ENCODE measurements at places on chromosomes 1 and 21.
A peak's percentile ranks its signal among the peaks of the same experiment; 100 is the strongest.

- DNase-seq, result no peak
Measured at GRCh38 chr1:147567594-147568381, 26.5 kb downstream of the BCL9 start.

GRCh38 chr1:70314706-70315304 lies 39.7 kb downstream of the ANKRD13C start:
- no peak for DNase-seq

DNA sequence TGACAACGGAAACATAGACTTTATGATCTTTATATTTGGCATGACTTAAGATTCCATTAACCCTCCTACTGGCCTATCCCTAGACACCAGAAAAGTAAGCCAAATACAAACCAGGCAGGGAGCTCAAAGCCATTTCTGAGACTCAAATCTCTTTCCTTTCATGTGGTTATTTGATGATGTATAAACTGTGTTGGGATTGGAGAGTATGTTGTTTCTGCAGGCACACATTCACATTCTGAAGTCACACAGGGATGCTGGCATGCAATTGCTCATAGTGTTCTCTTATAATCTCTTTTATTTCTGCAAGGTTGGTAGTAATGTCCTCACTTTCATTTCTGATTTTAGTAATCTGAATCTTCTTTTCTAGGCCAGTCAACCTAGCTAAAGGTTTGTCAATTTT lies 5.8 kb downstream of the ZMYND12 start:
- no peak for DNase-seq

- DNase-seq, result no peak
Measured at GRCh38 chr1:4166713-4167112, 266.6 kb upstream of the C1orf174 start.

DNA sequence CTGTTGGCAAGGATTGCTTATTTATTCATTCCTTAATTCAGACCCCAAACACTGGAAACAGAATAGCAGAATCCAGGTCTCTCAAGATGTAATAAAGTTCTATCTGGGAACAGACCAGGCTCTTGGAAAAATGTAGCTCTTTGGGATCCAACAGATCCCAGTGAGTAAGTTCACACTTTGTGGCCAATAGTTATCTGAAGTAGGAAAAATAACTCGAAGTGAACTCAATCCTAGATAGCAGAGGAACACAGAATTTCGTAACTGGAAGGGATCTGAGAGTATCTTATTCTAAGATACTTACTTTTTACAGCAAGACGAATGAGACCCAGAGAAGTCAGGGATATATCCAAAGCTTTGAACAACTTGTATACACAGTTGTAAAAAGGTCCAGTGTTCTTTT lies 150.7 kb upstream of the CD34 start:
- DNase-seq, result no peak

DNA sequence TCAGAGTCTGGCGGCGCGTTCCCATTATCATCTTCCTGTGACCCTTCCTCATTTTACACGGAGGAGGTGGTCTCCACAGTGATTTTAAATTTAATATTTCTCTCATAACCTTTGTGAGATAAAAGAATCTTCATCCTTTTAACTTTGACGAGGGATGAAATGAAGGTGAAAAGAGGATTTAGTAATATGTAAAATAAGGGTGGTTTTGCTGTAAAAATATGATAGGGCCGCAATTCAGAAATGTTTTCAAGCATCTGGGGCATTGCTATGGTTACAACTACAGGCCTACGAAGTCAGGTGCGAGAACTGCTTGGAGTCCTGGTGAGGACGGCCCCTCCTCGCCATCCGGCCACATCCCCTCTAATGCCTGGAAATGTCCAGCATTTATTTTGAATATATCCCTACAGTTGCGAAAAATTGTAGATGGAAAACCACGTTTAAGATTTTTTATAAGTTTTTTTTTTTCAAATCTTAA lies 422 bp upstream of the RSBN1 start:
- no peak for DNase-seq

GRCh38 chr1:204621996-204622395 lies 63.5 kb downstream of the LRRN2 start:
- DNase-seq, result no peak

- DNase-seq, result no peak
Measured at GRCh38 chr21:41865002-41865777, 14.0 kb downstream of the PRDM15 start.

- DNase-seq, result peak; percentile 84
Measured at GRCh38 chr1:155976062-155976912, 2.1 kb downstream of the ARHGEF2 start.

- no peak for DNase-seq
Measured at GRCh38 chr1:230072866-230073265, 5.8 kb downstream of the GALNT2 start.

DNA sequence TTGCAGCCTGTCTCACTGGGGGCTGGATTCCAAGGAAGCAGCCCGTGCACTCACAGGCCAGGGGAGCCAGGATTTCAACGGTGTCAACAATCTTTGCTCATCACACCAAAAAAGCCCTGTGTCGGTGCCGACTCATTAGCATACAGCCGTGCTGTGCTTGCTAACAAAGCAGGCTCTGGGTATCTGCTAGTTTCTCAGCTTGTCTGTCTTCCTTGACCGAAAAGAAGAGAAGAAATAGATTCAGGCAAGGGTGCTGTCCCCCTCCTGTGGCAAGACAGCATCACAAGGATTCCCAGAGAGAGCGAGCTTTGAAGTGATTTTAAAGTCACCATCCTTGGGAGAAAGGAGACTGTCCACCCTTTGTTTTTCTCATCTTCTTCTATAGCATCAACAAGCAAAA lies 214.7 kb downstream of the SDCCAG8 start:
- DNase-seq, result no peak

DNA sequence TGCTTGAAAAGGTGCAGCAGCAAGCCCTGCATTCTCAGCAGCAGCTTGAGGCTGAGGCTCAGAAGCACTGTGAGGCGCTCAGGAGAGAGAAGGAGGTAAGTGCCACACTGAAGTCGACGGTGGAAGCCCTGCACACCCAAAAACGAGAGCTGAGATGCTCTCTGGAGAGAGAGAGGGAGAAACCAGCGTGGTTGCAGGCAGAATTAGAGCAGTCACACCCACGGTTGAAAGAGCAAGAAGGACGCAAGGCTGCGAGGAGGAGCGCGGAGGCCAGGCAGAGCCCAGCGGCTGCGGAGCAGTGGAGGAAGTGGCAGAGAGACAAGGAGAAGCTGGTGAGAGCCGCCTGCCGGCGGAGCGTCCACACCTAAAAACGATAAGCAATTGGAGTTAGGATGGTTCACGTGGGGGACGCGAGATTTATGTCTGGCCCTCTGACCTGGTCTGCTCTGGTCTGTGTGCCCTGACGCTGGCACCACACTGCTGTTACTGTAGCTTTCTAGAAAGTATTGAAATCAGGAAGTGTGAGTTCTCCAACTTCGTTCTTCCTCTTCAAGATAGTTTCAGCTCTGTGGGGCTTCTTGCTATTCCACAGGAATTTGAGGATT lies 26.7 kb upstream of the DIP2A start:
- no peak for DNase-seq

- no peak for DNase-seq
Measured at GRCh38 chr1:145884675-145885074, 991 bp downstream of the ANKRD35 start.

DNA sequence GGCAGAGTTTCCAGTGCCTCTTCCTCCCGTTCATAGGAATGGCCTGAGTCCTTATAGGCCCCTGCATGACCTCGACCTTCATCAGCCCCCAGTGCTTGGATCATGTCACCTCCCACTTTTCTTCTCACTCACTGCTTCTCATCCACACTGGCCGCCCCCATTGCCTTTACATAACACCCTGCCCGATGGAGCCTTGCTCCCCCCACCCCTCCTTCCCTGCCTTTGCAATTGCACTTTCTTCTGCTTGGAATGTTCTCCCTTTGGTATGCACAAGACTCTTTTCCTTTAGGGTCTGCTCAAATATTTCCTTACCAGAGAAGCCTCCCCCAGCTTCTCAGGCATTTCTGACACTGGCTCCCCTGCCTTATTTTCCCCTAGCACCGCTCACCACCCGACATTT lies 125.2 kb upstream of the KCNJ6 start:
- DNase-seq, result no peak

DNA sequence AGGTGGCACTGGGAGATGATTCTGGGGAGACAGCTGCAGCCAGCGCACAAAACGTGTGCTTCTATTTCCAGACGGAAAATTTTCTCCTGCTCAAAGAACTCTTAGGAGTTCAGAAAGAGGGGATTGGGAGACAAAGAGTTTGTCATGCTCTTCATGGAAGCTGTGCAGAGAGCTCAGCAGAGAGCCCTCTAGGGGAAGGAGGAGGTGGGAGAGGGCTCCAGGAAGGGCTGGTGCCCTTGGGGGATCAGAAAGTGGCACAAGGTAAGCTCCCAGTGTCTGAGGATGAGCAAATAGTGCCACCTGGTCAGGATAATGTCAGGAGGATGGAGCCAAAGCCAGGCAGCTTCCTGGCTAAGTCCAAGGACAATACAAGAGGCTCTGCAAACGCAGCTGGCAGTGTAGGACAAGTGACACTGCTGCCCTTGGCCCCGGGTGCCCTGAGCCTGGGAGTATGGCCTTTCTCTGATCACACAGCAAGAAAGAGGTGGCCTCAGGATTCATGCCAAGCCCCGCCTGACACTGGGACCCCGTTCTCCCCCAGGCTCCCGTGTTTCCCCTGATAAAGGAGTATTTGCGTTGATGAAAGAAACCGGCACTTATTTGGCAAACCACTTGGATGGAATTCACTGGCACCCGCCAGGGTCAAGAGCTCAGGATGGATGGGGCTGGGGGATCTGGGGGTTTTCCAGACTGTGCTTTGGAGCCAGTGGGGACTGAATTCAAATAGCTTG lies 254.0 kb downstream of the PTPRU start:
- DNase-seq, result no peak

GRCh38 chr1:96472471-96472870 lies 249.1 kb upstream of the PTBP2 start:
- no peak for DNase-seq

DNA sequence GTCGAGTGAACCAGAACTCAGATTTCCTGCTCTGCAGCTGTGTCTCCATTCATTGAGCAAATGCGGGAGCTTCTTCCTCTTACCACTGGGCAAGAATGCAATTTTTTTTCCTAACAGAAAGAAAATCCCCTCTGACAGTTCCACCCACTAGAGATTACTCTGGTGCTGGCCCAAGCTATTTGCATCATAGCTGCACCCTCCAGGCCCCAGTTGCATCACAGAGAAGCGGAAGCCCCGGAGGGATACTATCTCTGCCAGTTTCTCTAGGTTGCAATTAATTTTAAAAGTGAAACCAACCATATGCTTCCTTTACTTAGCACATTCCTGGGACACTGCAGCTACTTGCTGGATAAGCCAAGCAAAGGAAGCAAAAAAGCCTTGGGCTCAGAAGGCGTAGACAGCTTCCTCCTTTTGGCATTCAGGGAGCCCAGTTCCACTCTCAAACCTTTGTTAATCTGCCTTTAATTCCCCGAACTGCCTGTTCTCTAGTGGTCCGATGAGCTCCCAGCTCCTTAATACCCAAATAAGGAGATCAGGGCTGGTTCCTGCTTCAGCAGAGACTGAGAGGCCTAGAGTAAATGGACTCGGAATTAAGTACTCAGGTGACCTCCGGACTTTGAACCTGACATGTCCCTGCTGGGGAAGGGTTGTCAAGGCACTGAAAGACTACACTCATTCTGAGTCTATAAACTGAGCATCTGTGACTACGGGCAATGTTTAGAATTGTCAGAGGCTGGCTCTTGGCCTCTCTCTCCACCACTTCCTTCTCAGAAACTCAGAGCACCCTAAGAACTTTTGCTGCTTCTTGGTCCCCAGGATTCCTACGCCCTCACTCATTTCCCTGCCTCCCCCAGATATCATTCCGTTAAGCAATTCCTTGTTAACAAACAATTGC lies 72.5 kb upstream of the TNFSF18 start:
- DNase-seq, result peak; percentile 15

DNA sequence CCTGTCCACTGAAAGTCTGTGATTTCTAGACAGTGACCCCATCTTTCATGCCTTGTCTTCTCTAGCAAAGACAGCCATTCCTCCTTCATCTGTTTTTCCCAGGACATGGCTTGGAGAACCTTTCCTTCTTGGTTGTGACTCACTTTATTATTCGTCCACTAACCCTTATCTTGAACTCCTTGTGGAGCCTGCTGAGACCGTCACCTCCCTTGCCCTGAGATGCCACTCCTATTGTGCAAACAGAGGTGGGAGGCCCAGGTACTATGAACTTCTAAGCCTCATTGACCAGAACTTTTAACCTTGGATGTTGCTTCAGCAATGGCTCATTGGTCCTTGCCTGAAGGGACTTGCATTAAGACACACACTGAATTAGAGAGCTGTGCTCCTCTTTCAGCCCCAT lies 117.5 kb downstream of the FOXD2 start:
- DNase-seq, result no peak

DNA sequence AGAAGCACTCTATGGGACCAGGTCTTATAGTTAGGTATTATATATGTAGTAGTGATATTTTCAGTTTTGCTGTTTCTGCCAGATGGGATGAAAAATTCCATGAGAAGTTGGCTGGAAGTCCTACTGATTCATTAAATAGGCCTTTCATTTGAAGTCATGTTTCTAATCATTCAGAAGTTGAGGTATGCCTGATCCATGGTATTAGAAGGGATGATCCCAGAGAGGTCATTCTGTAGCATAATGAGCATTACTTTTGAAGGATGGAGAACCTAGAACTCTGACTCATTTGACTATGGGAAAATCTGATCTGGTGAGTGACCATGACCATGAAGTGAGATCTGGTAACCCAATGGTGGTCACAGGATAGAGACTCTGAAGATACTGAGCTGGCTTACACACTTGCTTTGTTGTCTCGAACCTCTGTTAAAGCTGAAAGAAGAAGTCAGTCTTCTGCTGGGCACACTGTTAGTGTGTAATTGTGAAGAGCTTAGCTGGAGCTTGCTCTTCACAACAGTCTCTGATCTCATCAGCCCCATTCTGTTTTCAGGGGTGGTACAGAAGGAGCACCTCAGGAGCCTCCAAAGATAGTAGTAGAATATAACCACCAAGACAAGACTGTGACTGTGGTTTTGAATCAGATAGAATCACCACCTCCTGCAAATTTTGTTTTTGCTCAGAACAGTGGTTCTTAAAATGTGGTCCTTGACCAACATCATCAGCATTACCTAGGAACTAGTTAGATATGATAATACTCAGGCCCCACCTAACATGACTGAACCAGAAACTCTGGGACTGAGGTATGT lies 9.0 kb downstream of the MGST3 start:
- DNase-seq, result no peak

- DNase-seq, result peak; percentile 17
Measured at GRCh38 chr1:18972531-18972930, 16.1 kb upstream of the IFFO2 start.

DNA sequence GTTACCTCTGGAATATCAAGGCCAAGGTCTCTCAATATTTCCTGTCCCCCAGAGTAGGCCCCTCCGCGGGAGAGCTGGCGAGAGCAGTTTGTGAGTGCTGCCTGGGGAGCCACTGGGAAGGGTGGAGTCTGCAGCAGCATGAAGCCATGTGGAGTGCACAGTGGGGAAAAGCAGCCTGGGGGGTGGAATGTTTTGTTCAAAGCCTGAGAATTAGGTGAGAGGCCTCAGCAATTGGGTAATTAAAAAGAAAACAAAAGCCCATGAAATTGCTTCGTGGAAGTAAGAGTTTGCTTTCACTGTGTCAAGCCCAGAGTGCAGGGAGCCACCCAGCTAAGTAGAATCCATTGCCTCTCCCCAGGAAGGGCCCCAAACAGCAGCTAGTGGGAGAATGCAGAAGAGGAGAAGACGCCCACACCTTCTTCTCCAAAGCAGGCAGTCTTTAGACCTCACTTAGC lies 30.2 kb upstream of the DISC1 start:
- DNase-seq, result no peak

GRCh38 chr1:221157026-221157761 lies 278.0 kb downstream of the HLX start:
- DNase-seq, result peak; percentile 28

All from GF-D8 (cell line).